ENCODE measurements at places on chromosomes 11 and 22.

- no peak for DNase-seq
Measured at GRCh38 chr22:38081941-38082828, 1.8 kb downstream of the SLC16A8 start.

- no peak for DNase-seq
Measured at GRCh38 chr11:20489948-20490347, 102.4 kb downstream of the PRMT3 start.

DNA sequence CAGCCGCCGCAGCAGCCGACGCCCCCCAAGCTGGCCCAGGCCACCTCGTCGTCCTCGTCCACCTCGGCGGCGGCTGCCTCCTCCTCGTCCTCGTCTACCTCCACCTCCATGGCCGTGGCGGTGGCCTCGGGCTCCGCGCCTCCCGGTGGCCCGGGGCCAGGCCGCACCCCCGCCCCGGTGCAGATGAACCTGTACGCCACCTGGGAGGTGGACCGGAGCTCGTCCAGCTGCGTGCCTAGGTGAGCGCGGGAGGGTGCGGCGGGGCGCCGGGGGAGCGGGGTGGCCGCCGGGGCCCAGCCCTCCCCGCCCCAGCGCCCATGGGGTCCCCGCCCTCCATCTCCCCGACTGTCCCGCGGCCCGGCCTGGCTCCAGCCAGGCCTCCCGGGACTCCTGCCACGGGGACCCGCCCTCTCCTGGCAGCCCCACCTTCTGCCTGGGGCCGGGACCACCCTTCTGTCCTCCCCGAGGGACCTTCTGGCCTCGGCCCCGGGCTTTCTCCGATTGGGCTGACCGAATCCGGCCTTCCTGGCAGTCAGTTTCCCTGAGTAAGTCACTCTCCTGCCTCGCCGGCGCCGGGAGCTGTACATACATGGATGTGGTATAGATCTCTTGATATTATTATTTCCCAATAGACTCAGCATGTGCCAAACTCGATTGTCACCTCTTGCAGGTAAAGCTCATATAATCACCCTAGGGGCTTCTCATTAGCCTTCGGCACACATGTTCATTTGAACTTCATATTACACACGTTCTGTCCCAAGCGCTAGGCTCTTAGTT is 720 bp downstream of the PACS1 start:
- DNase-seq, result no peak

DNA sequence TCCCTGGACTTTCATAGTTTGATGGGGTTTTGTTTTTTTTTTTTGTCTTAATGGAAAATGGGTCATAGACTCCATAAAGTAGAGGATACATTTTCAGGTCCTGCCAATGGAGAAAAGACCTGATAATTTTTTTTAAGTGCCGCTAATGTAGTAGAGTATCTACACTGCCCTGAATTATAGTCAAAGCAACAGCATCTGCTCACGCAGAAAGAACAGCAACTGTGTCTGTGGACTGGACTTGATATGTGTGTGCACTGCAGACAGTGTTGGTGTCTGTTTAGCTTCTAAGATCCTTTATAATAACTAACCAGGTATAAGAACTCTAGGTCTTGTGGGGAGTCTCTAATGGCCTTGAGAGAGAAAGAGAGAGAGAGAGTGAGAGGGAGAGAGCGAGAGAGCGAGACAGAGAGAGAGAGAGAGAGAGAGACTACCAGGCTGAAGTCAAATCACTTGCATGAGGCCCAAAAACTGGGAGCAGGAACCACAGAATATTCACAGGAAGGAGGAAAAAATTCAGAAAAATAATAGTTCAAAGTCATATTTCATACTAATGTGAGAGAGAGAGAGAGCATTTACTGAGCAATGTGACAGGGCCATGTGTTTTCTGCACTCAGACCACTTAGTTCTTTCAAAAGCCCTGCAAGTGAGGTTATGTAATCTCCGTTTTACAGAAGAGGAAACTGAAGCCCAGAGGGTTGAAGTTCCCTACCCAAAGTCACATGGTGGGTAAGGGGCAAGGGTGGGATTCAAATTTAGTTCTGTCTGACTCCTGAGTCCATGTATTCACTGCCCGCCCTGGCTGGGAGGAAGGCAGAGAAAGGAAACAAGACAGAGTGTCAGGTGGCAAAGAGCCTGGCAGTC is 8.6 kb upstream of the MIAT start:
- no peak for DNase-seq

- no peak for DNase-seq
Measured at GRCh38 chr22:32556159-32556558, 81.5 kb downstream of the FBXO7 start.
